Liver (tissue), 10 donors: ENCODE measurements at places on chromosomes 7 and 10.

DNA sequence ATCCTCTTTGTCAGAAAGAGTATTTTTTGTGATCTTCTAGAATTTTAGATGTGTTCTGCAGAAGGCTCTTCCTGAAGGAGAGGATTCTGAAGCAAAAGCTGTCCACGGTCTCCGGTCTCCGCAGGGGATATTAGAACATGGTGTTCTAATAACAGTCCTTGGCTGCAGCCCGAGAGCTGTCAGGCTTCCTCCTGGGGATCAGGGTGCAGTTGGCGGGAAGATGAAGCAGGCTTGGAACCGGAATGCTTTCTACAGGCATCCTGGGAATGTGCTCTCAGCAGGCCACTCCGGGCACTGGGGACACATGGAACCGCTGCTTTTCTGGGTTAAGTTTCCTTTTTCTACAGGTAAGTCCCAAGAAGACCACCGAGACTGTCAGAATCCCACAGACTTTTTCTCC, 118.6 kb upstream of the PARD3 start:
- no peak for DNase-seq

DNA sequence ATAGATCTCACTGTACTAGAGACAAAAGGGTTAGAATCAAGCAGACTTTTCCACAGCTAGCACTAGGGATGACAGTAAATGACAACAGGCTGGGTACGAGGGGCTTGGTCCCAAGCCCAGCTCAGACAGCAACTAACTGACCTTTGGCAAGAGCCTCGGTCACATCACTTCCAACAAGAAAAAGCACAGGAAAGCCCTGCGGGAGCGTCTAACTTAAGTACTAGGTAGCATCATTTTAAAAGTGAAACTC, 22.8 kb downstream of the CALML3 start:
- no peak for DNase-seq

- no peak for DNase-seq
Observed at GRCh38 chr7:134691546-134692343, 45.1 kb downstream of the BPGM start.

- no peak for DNase-seq
Observed at GRCh38 chr10:86668297-86669165, at the start of gene LDB3. Gene LDB3 (plus strand): TSS chr10:86668511. CDS start chr10:86668692, 181 bp downstream.

DNA sequence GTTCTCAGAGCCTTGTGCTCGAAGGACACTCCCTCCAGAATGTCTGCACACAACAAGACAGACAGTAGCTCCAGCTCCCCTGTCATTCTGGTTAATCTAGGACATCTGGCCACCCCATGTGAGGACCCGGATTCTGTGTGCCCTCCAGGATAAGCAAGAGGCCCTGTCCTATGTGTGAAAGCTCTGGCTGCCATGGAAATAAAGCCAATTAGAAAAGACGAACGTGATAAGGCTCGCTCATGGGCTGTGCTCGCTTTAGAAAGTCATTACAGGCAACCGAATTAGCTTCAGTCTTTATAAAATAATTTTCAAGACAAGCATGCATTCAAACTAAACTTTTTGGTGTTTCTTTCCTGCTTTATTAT, 263.4 kb downstream of the INHBA start:
- DNase-seq, result no peak

GRCh38 chr7:7565746-7566650, 686 bp upstream of the MIOS start:
- no peak for DNase-seq

- no peak for DNase-seq
Observed at GRCh38 chr7:21480693-21481403, 53.0 kb downstream of the SP4 start.

DNA sequence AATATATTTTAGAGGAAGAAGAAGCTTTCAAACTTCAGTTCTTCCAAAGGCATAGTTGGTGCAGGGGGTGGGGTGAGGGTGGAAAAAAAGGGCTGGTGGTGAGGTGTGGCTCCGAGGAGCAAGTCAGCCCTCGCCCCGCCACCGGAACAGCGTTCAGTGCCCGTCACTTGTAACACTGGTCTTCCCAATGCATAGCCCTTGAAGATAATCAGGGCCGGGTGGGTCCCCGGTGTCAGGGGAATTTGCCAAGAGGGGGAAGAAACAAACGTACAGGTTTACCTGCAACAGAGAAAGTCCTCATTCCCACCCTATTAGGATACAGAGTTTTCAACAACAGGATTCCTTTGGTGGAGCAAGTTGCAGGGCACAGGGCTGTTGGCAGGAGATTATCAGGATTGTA, 1.5 kb downstream of the SVOPL start:
- DNase-seq, result no peak

DNA sequence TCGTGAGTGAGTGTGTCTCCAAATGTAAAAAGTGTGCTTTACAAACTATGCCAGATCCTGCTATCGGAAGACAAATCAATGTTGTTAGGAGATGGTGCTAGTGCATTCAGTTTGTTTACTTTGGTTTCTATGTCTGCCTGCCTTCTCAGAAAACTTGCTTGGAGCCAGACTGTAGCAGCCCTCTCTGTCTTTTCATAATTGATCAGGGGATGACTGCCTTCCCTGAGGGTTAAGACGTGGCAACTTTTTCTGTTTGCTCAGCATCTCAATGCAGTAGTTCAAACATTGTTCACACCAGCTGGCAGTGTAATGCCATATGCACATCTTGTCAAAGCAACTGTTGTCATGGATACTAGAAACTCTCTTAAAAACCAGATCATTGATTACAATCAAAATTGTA, 118.5 kb downstream of the FOXP2 start:
- no peak for DNase-seq

DNA sequence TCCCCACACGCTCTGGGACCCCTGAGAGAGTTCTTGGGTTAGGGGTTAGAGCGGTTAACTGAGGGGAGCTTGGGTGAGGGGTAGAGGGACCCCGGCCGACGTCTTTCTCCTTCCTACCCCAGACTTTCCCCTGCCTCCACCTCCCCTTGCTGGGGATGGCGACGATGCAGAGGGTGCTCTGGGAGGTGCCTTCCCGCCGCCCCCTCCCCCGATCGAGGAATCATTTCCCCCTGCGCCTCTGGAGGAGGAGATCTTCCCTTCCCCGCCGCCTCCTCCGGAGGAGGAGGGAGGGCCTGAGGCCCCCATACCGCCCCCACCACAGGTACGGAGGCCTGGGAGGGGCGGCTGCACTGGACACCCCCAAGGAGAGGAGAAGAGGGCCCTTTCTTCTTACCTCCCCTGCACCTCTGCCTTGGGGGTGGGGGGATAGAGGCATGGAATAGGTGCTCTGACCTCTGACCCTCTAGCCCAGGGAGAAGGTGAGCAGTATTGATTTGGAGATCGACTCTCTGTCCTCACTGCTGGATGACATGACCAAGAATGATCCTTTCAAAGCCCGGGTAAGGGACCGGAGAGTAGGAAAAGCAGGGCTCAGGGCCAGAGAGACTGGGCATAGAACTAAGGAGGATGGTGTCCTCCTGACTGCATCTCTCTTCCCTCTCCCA, 1.1 kb downstream of the ZYX start:
- DNase-seq, result no peak

- no peak for DNase-seq
Observed at GRCh38 chr7:102253973-102254370, 32.7 kb upstream of the SH2B2 start.

- no peak for DNase-seq
Observed at GRCh38 chr10:97434055-97434454, 8.1 kb downstream of the PGAM1 start.

DNA sequence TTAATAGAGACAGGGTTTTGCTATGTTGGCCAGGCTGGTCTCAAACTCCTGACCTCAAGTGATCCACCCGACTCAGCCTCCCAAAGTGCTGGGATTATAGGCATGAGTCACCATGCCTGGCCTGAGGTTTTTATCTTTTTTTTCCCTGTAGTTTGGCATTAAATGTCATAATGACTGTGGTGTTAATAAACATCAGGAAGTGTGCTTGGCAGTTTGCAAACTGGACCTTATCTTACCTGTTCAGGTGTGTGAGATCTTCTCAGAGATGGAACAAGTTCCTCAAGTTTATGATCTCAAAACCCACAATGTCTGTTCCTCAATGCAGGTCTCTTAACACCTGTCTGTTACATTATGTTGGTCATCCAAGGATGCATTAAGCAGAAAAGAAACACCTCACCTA, 80.0 kb downstream of the ARID5B start:
- DNase-seq, result no peak

DNA sequence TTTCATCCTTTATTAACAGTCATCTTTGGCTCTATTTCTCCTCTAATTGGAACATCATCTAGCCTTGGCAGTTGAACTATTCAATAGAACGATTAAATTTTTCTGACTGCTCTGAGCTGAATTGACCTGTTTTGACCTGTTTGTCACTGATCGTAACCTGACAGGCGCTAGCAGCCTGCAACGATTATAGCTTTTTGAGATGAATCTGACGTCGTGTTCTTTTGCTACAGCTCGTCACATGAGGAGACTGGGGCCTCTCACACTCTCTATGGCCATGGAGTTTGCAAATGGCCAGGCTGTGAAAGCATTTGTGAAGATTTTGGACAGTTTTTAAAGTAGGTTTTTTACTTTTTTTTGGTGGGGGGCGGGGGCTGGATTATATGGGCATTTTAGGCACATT, 229.8 kb downstream of the FOXP2 start:
- DNase-seq, result no peak

GRCh38 chr10:43166880-43167497, 28.7 kb downstream of the CSGALNACT2 start:
- no peak for DNase-seq

DNA sequence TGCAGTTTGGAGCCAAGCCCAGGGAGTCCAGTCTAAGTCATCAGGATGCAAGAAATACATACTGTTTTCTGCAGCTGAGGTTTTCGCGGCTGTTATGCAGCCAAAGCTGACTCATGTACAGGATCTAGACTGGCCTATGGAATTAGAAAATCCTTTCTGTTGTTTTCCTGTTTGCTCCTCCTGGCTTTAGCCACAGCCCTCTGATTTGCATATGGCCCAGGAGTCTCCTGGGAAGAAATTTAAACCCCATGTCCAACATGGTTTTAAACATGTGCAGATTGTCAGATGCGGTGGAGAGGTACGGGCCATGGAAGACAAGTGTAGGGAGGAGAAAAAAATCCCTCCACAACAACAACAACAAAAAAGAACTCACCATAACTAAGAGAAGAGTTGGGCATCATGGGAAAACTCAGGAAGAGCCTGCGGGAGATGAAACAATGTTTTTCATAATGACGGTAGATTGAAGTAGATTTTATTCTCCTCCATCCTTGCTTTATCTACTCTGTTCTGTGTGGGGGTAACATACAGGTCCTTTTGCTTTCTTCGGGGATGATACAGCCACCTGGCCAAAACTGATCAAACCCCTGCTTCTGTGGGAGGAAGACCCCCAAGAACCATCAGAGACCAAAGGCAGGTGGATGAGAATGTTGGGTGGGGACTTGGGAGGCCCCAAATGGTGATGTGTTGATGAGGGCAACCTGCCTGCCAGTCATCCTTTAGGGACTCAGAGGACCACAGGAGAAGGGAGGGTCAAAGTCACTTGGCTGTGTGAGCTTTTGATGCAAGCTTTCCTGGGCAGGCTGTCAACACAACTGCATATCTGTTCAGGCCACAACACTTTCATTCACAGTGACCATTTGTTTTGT, 29.8 kb upstream of the GNA12 start:
- DNase-seq, result no peak

GRCh38 chr10:113802997-113803396, 50.9 kb downstream of the DCLRE1A start:
- DNase-seq, result no peak

DNA sequence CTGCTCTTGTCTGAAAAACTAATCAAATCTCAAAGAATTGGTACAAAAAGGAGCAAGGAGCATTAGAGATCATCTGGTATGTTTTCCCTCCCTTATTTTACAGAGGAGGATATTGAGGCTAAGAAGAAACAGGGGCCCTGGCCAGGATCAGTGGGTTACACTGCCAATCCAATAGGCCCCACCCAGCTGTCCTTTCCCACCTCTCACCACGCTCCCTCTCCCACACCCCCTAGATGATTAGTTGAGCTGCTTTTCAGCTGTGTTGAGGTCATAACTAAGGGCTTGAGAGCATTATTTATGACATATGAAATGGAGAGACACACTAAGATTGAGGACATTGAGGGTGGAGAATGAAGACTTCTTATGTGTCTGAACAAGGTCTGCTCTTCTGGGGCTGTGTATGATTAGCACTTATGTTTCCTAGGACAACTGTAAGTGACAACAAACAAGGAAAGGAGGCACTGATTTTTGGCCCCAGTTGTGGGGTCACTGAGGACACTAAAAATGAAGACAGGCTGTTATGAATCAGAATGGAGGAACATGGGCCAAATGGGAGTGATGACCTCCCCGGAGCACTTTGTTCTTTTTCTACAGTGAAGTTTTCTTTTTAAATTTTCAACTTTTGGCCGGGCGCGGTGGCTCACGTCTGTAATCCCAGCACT, 26.5 kb downstream of the VWA2 start:
- no peak for DNase-seq

- DNase-seq, result no peak
Observed at GRCh38 chr10:69876286-69876685, 74.6 kb downstream of the COL13A1 start.

GRCh38 chr10:102552533-102552932, 48.8 kb downstream of the SUFU start:
- DNase-seq, result no peak

DNA sequence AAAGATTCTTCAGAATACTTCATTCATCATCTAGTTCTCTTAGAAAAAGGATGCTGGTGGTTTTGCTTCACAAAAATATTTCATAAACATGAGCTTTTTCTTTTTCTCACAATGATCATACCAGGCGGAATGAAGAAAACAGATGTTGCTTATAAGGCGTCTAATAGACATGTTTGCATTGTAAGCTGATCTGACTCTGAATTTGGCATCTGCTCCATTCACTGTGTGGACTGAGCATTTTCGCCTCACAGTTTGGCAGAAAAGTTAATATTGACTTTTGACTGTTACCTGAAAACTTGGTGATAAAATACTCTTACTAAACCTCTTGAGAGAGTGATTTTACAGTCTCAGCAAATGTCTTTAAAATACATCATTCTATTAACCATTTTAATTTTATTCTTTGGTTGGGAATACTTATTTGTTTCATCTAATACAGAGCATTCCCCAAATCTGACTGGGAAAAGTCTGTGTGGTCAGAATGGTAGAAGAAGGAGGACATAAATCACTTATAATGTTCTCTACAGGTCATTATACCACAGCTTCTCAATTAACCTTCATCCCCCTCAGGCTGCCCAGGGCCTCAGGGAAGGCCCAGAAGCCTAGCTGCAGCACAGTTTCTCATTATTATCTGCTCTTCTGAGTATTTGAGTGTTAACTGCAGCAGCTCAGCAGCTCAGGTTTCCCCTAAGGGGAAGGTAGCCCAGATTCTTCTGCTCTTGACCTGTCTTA, 121.6 kb upstream of the KAT6B start:
- no peak for DNase-seq
